CD4-positive, alpha-beta T cell (primary cell): ENCODE measurements at places on chromosomes 11 and 22.
A peak's percentile ranks its signal among the peaks of the same experiment; 100 is the strongest.

DNA sequence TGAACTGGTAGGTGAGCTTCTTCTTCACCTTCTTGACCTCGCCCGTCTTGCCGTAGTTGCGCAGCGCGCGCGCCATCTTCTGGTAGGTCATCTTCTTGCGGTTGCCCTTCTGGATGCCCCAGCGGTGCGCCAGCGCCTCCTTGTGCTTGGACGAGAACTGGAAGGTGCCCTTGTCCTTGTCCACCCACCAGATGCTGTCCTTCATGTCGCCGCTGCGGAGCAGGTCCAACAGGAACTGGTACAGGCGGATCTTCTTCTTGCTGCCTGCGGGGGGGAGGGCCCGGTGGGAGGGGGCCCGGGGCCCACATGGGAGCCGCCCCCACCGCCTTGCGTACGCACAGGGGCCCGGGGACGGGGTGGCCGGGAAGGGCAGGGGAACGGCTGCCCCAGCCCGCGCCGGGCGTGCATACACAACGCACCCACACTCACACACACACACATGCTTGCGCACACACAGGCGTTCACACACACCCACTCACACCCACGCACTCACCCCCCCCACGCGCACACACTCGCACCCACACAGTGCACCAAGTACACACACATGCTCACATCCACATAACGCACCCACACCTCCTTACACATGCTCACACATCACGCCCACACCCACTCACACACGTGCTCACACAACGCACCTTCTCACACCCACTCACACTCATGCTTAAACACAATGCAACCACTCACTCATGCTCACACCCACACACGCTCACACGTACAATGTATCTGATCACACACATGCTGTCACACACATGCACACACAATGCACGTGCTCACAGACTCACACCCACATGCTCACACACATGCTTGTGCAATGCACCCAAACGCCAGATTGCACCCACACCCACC, 3.0 kb upstream of the MYBPC3 start:
- no peak for DNase-seq

- DNase-seq: no peak
Measured at GRCh38 chr11:38818720-38819119, 2220.7 kb upstream of the RAG2 start.

DNA sequence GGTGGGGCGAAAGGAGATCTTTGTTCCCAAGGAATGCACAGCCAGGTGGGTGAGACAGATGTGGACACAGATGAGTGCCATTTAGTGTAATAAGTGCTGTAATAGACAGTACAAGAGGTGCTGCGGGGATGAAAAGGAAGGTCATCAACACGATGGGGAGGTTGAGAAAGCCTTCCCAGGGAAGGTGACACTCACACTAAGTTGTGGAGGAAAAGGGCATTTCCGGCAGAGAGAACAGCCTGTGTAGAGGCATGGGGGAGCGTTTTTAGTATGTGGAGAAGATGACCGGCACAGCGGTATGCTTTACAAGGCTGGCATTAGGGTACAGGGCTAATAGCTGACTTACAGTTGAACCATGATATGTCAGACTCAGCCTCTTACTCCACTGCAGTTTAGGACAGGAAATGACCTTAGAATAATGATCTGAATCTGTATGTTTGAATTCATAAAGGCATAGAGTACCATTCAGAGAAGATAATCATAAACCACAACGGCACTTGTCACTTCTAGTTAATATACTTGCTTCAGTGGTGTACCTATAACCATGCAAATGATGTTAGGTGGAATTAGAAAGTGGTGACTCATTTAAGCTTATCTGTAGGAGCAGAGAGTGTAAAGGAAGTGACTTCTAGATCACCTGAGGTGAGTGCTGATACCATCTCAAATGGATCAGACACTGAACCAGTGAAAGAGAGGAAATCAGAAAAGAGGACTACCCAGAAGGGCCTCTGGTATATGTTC, 60.6 kb downstream of the FAM83F start:
- no peak for DNase-seq

GRCh38 chr11:75422248-75423231, 10.5 kb downstream of the KLHL35 start:
- no peak for DNase-seq

GRCh38 chr11:565921-566509, 5.2 kb downstream of the RASSF7 start:
- DNase-seq: no peak

DNA sequence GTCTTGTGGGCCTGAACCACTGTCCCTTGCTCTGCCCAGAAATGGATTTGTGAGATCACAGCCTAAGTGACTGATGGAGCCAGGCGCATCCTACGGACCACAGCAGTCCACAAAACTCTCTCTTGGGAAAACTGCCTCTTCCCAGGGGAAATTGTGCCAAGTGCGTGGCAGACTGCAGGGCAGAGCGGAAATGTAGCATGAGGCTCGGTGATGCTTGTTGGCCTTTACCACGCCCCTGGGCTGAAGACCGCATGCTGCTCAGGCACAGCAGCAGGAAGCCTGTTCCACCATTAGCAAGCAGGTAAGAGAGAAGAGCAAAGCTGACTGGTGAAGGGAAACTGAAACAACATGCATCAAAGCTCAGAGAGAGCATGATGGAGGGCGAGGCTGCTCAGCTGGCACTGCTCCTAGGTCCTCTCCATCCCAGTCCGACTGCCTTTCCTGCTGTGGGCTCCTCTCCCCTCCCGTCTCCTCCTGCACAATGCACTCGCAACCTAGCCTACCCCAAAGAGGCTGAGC, 26.5 kb upstream of the SCARF2 start:
- DNase-seq: peak; percentile 68

- no peak for DNase-seq
Measured at GRCh38 chr22:31120642-31121041, 2.1 kb upstream of the INPP5J start.

DNA sequence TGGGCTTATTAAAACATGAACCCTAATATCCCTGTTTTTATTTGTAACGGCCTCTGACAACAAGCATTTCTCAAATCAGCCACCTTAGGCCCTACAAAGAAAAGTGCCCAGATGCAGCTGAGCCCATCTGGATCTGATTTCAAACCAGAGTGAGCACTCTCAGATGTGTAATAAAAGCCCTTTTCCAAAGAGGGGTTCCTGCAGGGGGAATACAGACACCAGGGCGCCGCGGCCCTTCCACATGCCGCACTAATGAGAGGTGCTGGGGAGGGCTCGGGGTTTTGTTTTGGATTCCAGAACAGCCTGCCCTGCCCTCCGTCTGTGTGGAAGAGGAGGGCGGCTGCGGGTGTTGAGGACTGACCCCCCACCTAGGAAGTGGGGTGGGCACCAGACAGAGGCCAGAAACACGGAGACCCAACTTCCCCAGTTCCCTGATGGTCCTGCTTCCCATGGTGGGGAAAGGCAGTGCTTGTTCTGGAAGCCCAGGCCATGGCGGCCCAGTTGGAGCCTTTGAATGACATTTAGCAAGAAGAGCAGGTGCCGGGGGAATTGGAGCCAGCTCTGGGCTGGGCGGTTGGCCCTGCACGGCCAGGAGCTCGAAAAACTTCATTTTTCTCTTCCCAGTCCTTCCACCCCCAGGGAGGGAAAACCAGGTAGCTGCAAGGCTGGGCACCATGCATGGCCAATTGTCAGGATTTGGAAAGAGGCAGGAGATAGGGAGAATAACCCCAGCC, 63.7 kb downstream of the MACROD1 start:
- no peak for DNase-seq

DNA sequence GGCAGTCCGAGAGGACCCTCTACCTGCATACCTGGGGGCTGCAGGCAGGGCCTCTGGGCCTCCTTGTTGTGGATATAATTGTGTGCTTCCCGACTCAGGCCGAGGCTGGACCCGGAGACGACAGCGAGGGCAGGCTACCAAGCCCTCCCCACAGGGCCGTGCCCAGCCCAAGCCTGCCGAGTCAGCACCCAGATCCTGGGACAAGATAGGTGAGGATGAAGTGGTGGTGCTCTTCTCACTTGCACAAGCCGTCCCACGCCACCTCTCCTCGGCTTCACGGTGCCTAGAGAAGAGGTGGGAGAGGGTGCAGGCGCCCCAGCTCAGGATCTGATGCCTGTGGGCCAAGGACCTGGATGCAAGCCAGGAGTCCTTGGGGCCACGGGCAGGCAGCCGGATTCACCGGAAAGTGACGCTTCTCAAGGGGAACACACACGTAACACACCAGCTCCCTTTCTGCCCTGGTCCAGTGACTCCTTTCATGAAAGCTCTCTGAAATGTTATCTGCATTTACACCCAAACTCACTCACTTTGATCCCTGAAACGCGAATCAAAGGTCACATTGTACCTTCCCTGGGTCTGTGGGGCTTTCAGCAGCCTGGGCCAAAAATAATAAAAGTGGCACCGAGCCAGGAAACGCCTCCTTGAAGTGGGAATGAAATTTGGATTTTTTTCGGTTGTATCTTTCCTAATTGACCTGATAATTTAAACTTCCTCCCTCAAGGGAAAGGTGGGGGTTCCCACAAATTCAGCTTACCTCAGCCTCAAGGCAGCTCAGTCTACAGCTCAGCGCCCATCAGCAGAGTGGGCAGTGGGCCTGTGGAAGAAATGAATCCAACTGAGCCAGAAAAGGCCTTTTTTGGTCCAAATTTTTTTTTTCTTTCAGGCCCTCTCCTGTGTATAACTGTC, 1.1 kb upstream of the GNB1L start:
- no peak for DNase-seq

- no peak for DNase-seq
Measured at GRCh38 chr22:36965696-36966095, 52.3 kb downstream of the CSF2RB start.
